ENCODE measurements at places on chromosomes 13 and 19.

DNA sequence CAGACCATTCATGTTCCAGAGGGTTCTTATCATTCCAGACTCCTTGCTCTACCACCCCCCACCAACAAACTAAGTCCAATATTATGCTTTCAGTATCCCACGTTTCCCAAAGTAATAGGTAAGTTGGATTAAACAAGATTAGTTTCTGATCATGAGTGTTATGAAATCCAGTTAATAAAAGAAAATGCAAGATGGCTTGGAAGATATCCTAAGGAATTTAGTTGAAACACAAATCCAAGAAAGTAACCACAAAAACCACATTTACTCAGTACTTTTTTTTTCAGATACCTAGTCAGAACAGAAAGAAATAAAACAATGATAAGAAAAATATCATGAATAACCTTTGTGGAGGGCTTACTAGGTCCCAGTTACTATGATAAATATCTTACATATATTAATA, 119.4 kb upstream of the MIR17HG start:
- no peak for DNase-seq

GRCh38 chr13:50531917-50532899, 311.3 kb downstream of the DLEU7 start:
- no peak for DNase-seq

- DNase-seq = no peak
Measured at GRCh38 chr19:2726160-2726855, 5.1 kb upstream of the DIRAS1 start.

GRCh38 chr19:35731353-35731752, 10.9 kb downstream of the IGFLR1 start:
- DNase-seq = no peak

DNA sequence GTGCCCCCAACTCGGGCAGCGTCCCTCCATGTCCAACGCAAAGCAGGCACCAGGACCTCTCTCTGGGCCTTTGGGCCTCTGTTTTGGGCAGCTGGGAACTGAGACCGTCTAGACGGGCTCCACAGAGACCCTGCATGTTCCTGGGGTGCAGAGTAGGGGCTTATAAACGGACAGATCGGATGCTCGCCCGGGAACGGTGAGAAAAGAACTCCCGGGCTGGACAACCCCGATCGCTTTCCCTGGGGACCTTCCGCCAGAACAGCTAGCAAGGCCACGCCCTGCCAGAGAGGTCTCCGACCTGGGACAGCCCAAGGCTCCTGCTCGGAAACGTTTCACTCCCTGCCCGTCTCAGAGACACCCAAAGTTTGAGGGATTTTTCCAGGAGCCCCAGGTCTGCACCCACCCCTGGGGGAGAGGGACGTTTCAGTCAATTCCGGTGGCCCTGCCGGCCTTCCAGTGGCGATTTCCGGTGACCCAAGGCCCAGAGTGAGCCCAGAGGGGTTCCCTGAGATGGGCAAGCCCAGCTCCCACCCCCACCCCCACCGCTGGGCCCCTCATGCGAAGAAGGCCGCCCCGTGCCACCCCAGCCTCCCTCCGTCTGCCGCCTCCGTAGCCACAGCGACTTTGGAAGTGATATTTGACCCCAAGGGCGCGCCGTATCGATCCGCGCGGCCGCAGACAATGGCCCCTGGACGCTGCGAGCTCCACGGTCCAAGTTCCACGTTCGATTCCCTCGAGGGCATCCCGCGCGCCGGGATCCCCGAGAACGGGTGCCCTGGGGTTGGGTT, 1.7 kb downstream of the NR2F6 start:
- peak; percentile 19 for DNase-seq

DNA sequence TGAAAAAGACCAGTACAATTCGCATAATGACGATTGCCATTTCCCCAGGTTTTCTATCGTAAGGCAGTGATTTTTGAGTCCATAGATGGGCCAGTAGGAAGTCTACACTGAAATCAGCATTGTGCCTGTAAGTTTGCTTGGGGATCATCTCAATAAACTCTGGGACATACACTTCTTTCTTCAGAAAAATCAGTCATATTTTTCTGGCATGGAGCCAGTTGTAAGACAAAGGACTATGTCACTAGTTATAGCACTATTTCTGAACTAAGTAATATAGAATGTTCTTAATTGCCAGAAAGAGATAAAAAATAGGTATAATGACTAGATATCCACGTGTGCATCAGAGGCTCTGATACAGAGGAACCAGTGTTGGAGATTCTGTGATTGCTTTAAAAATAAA, 243.5 kb downstream of the LMO7 start:
- DNase-seq = no peak

- peak; percentile 6 for DNase-seq
Measured at GRCh38 chr19:38952395-38953165, 21.8 kb downstream of the MRPS12 start.

DNA sequence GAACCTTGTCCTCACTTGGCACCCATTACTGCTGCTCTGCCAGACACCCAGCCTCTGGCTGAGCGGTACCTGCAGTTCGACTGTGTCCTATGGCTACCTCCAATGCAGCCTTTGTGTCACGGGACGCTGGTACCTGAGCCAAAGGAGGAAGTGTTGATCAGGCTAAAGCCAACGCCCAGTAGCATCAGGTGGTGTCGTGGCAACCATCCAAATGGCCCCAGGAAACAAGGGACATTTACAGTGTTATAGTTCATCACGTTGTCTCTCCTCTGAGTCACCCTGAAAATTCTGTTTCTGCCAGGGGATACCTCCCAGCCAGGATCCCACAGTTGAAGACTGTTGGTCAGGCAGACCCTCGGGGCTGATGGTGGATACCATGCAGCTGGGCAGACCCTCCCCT, 10.1 kb downstream of the RHPN2 start:
- no peak for DNase-seq

- no peak for DNase-seq
Measured at GRCh38 chr13:74423434-74423833, 289.2 kb upstream of the KLF12 start.

GRCh38 chr19:55302318-55302703, 18.5 kb downstream of the BRSK1 start:
- DNase-seq = no peak

- no peak for DNase-seq
Measured at GRCh38 chr13:48602296-48603016, 51.3 kb upstream of the CYSLTR2 start.

DNA sequence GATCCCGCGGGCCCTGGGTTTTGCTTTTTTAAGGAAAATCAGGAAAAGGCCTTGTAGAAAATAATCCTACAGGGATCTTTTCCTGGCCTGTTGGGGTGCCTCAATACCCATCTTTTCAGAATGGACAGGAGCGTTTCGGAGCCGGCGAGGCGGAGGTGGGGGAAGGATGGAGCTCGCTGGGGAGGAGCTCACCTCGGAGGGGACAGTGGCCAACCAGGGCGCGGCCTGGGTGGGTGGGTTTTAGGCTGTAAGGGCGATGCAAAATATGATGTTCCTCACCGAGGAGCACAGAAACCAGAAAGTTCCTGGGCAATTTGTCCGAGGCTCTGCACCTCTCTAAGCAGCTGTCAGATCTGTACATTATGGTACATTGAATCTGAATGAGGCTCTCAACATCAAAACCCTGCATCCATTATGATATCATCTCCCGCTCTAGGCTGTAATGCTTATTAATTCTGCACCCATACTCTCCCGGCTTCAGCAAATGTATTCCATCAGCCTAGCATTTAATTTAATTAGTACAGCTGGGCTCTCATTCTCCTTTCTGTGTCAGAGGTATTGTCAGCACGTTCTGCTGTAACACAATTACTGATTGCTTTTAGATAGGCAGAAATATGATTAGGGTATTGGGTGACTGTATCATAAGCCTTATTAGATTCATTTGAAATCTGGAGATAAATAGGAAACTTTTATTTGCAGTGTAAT, 90.3 kb upstream of the SOX1 start:
- no peak for DNase-seq

GRCh38 chr13:44068169-44068568, 188.5 kb downstream of the LACC1 start:
- DNase-seq = no peak

- DNase-seq = no peak
Measured at GRCh38 chr13:35144166-35144890, 202.3 kb downstream of the NBEA start.

DNA sequence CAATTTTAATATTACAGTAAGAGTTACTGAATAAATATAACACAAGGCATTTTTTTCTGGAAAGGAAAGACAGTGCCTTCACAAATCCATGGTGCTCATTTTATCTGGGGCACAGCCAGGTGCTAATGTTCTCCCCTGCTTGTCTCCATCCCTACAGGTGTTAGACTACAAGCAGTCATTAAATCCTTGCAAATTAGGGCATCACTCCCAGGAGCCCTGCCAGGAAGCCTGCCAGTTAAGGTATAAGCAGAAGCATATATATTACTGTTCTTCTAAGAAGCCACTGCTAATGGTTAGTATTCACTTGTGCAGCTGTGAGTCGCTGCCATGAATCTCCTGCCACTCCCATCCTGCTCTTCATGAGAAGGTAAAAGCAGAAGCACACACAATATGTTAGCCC, 149.7 kb downstream of the OXGR1 start:
- DNase-seq = no peak

DNA sequence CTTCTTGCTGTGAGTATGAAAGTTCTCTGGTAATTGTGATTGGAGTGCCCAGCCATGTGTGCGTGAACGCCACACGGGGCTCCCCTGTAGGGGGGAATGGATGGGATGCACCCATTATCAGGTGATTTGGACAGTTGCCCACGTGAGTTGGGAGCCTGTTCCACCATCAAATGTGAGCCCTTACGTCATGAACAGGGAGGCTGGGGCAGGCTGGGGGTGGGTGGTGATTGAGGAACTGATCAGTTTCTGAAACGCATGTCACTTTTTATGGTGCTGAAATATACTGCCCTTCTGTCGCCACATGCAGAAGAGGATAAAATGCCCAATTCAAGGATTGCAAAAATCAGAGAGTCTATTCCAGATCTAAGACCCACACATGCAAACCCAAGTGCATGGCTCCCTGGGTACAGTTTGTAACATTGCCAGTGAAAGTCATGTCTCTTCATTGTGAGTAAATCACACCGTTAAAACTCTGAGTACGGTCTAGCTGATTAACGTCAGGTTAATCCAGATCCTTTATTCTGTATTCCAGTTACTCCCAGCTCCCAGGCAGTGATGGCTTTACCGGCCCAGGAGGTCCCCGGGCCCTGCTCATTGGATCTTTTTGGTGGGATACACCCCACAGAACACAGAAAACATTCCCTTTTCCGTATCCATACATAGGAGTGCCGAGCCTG, 90.2 kb downstream of the RAB20 start:
- no peak for DNase-seq

- DNase-seq = no peak
Measured at GRCh38 chr19:41923045-41923788, 5.0 kb downstream of the ERFL start.

DNA sequence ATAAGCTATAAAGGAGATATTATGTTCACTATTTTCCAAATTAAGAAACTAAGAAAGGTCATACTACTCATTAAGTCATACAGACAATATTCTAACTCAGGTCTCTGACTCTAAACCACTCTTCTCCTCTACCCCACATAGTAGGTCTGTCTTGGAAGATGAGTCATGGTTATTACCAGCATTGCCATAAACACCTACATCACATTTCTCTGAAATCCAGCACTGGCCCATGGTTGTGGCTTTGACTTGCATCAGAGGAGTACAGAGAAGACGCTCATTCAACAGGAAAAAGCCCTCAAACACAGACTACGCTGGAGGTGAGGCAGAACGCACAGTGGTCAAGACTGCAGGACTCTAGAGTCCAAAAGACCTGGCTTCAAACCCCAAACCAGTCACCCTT, 476.8 kb downstream of the COG6 start:
- no peak for DNase-seq

DNA sequence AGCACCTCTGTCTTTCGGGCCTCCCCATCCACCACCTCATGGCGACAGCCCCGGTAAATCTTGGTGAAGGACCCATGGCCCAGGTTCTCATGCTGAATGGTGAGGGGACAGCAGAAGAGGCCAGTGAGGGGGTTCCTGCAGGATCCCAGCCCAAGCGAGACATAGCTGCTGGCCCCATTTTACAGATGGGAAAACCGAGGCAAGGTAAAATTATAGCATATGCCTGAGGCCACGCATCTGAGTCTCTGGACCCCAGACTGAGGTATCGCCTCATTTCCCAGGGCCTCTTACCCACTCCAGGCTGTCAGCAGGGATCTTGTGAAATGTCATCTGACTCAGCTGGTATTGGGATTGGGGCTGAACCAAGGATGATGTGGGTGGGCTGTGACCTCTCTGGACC, 9.8 kb downstream of the JAK3 start:
- no peak for DNase-seq

DNA sequence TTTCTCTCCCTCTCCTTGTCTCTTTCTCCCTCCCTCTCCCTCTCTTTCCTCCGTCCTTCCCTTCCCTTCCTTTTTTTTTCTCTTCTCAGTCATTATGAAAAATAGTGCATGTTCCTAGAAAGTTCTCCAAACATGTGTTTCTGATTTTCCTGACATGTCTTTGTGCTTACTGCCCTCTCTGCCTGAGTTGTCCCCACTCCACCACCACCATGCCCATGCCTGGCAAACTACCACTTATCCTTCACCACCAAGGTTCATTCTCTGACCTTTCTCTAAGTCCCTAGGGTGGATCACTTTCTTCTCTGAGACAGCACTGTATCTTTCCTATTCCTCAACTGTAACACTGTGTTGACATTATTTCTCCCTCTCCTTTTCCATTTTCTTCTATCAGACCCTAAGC, 98.2 kb downstream of the LACC1 start:
- no peak for DNase-seq

- no peak for DNase-seq
Measured at GRCh38 chr13:59510386-59510785, 653.3 kb downstream of the DIAPH3 start.

- DNase-seq = no peak
Measured at GRCh38 chr13:33691980-33692379, 126.0 kb upstream of the RFC3 start.

DNA sequence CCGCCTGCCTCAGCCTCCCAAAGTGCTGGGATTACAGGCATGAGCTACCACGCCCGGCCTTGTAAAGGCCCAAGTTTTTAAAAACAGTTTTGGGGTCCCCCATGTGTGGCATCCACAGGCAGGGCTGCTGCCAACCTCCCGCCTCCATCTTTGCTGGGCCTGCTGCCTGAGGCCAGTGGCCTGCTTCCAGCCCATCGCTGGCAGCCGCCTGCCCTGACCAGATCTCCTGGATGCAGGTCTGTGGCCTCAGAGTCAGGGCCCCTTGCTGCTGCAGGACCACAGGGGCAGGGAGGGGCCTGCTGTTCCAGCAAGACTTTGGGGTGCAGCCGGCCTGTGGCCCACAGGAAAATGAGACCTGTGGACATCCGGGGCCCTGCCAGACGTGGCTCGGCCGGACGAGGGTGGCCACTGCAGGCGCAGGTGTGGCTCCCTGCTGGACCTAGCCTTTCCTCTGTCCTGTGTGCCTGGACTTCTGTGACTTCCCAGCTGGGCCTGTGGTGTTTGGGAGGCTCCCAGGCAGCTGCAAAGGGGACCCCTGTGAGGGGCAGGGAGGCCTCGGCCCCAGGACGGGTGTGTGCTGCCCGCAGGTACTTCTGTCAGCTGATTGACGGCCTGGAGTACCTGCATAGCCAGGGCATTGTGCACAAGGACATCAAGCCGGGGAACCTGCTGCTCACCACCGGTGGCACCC, 14.4 kb downstream of the STK11 start:
- DNase-seq = no peak

- no peak for DNase-seq
Measured at GRCh38 chr19:21704320-21704719, 63.1 kb downstream of the ZNF100 start.

Measured in hypothalamus (tissue), 51 donors.